ENCODE measurements at places on chromosomes 12 and 14.

GRCh38 chr14:58832095-58832521, 194.3 kb downstream of the DACT1 start:
- DNase-seq, result no peak

GRCh38 chr14:92615451-92615850, 101.9 kb downstream of the RIN3 start:
- peak; percentile 48 for DNase-seq

- no peak for DNase-seq
These were observed 141.7 kb downstream of the RIMBP2 start for GRCh38 chr12:130574402-130574801.

GRCh38 chr14:68393259-68393658, 399.6 kb downstream of the ZFP36L1 start:
- no peak for DNase-seq

- DNase-seq, result no peak
These were observed 228.9 kb downstream of the ANO2 start for GRCh38 chr12:5716201-5716600.

DNA sequence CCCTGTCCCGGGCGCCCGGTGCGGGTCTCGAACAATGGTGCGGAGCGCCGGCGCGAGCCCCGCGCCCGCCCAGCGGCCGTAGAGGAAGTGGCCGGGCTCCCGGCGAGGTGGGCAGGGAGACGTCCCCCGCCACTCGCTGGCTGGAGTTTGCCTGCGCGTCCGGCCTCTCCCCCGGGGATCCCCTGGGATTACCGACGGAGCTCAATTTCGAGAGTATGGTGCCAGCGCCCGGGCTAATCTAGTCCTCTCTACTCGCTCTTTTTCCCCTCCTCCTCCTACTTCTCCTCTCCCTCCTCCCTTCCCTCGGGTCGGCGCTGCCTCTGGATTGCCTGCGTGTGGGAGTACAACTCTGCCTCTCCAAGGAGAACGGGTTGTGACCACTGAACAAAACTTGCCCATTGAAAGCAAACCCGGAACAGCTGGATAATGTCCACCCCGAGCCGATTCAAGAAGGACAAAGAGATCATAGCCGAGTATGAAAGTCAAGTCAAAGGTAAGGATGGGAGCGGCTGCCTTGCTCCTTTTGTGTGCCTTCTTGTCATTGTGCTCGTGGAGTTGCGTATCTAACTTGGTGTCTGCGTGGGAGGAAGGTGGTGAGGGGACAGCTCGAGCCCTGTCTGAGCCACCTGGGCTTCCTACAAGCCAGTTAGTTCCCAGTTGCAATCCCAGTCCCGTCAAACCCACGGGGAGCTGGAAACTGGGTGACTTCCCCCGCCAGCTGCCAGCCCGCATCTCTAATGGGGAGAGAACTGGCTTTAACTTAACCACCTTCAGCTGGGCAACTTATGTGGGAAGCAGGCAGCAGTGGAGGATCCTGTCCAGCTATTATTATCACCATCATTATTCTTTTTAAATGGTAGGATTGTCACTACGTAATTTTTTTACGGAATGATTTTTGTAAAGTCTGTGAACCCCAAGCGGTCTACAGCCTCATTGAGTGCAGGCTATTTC, at the start of gene SRGAP1:
Gene SRGAP1, plus strand, starts transcription at position 310 of the 951 bp plus-strand sequence. Its CDS starts 117 bp downstream, at position 427.
- DNase-seq, result no peak

DNA sequence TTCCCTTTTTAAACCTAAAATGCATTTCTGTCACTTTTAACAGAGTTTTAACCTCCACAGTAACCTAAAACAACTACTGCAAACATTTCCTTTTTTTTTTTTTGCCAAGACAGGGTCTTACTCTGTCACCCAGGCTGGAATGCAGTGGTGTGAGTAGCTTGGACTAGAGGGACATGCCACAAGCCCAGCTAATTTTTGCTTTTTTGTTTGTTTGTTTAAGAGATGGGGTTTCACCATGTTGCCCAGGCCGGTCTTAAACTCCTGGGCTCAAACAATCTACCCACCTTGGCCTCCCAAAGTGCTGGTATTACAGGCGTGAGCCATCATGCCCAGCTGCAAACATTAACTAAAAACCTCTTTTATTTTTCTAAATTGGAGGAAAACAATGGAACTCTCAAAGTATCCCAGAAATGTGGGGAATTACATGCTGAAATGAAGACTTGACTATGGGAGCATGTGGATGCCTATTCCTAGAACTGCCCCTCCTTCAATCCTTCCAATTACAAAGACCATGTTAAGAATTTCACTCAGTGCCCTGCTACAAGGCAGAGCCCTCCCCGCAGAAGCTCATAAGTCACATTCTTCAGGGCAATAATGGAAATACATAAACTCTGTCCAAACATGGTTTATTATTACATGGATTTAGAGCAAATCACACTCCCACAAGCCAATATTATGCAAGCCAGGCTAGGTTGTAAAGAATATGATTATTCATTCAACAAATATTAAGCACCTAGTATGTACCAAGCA, 66.9 kb downstream of the C12orf56 start:
- no peak for DNase-seq

DNA sequence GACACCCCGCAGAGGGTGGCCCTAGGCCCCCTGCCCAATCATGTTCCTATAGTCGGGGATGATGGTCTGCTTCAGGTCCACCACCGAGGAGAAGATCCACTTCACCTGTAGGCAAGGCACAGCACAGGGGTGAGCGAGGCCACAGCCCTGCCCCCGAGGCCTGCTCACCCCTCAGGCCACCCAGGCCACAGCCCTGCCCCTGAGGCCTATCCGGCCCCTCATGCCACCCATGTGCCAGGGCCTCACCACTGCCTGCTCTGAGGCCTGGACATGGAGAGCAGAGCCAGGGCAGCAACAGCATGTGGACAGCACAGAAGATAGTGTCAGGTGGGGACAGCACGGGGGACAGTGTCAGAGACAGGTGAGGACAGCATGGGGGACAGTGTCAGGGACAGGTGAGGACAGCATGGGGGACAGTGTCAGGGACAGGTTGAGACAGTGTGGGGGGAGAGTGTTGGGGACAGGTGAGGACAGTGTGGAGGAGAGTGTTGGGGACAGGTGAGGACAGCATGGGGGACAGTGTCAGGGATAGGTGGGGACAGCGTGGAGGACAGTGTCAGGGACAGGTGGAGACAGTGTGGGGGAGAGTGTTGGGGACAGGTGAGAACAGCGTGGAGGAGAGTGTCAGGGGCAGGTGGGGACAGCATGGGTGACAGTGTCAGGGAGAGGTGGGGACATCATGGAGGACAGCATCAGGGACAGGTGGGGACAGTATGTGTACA, 239.7 kb downstream of the TMEM121 start:
- no peak for DNase-seq

- no peak for DNase-seq
These were observed 158.9 kb downstream of the KIF26A start for GRCh38 chr14:104297313-104297704.

DNA sequence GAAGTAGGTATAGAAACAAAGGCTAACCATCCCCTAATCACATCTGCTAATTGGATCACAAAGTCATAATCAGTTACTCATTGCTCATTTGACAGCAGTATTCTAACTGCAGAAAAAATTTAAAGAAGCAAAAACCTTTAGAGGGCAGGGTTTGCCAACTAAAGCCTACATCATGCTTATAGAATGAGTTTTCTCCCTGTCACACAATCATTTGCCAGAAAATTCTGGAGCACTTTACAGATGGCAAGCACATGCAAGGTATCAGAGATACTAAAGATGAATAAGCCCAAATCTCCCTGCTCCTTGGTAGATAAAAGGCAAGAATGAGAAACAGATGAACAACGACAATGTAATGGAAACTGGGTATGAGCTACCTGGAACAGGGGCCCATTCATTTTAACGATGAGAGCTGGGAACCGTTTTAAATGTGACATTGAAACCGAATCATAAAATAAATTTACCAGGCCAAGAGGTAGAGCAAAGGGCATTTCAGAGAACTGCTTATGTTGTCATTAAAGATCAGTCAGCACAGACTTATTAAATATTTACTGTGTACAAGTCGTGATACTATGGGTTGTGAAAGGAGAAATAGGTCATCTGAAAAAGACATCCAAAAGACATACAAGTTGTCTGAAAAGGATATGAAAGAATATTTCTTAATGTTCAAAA, 211.4 kb upstream of the ABCD2 start:
- no peak for DNase-seq

GRCh38 chr12:75874441-75874840, 157.1 kb downstream of the PHLDA1 start:
- no peak for DNase-seq

DNA sequence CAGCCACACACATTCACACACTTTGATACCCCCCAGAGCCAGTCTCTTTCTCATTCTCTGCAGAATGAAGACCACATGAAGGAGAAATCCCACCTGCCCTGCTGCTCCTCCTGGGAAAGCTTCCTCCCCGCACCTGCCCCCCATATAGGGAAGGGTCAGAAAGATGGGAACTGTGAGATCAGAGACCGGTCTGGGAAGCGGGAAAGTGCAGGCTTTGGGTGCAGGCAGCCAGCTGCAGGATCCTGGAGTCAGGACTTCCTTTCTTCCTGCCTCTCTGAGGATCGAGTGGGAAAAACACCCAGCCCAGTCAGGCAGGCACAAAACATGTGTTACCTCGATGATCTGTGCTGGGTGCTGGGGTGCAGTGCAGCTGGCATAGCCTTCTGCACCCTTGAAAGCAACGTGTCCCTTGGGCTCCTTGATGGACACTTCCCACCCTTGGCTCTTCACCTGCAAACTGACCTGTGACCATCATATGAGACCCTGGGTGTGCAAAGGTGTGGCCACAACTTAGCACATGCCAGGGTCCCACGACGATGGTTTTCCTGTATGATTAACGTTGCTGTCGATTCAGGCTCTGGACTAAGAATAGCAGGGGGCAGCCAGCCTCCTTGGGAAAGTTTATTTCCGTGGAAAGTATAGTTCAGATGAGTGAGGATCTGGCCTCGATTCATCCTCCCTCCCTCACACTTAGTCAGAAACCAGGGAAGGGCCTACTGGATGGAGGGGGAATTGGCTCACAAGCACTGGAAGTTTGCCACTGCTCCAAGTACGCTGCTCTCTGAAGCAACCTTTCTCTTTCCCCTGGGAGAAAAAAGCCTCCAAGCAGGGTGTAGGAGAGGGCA, 105.4 kb upstream of the MED13L start:
- no peak for DNase-seq

GRCh38 chr12:82593901-82594396, 92.8 kb upstream of the TMTC2 start:
- DNase-seq, result no peak

- DNase-seq, result no peak
These were observed 28.8 kb downstream of the PROX2 start for GRCh38 chr14:74846968-74847665.

- peak; percentile 79 for DNase-seq
These were observed at the start of gene RTRAF for GRCh38 chr14:51989293-51990234. Gene RTRAF (plus strand): TSS chr14:51989546. CDS start chr14:51989640, 94 bp downstream.

DNA sequence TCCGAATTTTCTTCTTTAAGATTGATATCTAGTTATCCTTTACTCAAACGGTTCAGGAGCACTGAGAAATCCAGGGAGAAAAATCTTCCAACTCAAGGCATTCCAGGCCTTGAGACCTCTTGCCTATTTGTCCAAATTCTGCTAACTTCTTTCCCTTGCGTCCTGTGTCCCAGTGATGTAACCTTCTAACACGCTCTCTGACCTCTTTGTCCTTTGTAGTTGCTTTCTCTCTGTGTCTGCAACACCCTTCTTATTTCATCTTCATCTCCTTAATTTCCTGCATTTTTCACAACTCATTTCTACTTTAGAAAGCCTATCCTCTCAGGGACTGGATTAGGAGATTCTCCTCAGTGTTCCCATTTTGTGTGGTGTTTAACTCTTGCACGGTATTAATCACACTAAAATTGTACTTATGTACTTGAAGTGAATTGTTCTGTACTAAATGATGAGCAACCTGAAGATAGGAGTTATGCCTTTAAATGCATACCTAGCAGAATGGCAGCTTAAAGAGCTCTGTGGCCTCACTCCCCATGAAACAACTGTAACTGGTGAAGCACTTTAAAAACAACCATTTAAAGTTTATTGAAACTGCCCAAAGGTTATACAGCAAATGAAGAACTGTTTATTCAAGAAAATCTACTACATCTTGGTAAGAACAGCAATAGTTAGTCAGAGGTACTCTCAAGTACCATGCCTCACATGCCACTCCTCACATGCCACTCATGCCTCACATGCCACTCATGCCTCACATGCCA, 7.4 kb upstream of the SNAPC1 start:
- DNase-seq, result no peak

DNA sequence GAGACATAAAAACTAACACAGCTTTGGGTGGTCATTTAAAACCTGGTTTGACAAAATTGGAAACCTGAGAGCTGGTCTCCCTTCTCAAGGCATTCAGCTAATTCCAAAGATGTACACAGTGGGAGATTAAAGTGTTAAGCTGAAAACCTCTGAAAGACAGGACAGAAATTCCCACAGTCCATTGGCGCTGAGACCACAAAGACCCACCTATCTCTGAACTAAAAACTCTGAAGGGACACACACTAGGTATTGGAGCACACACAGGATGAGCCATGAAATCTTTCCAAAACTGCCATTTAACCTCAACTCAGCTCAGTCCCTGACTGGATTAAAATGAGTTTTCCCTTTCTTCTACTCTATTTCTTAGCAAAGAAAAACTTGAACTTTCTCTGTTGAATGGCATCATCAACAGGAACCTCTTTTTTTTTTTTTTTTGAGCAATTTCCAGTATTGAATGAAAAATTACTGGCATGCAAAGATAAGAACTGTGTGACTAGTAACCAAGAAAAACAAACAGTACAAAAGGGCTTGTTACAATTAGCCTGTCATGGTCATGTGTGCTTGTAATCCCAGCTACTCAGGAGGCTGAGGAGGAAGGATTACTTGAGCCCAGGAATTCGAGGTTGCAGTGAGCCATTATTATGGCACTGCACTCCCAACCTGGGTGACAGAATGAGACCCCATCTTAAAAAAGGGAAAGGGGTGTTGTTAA, 82.4 kb downstream of the IPO8 start:
- DNase-seq, result no peak

- DNase-seq, result no peak
These were observed 316.2 kb downstream of the EGLN3 start for GRCh38 chr14:33634631-33635030.

DNA sequence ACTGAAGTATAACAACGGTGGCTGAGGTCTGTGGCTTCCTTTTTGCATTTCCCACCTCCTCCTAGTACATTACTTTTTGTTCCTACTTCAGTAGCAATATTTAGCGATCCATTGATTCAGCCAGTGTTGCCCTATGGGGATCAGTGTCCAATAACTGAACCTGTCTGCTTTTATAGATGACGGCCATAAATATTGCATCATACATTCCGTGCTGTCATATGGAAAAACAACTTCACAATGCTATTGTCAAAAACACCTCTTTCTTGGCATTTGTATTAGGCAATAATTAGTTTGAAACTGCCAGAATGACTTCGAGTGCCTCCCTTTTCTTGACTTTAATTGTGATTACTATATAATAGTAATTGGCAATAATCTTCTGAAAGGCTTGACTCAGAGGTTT, 149.5 kb downstream of the PRIMA1 start:
- no peak for DNase-seq

GRCh38 chr14:59463787-59464485, 1.2 kb downstream of the GPR135 start:
- peak; percentile 21 for DNase-seq
